ENCODE measurements at places on chromosomes 12 and 14. TPM values are rescaled to one million over a fixed set of nuclear protein-coding genes. Genes with fewer than 3 reads are reported as not detected.

The CPNE6 gene
- not detected for total RNA-seq

DNA sequence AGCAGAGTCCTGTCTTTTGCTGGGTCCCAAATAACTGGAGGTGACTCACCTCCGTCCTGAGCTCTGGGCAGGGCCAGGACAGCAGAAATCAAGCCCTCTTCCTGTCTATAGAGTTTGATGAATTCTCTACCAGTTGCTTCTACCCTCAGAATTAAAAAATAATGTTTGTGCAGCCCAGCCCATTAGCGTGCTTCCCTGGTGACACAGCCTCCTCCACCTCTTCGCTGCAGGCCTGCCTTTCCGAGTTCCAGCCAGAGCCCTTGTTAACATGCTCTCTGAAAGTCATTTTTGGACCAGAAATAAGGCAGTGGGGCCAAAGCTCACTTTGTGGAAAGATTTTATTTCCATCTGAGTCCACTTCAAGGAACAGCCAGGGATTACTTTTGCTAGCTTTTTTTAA is 94.0 kb downstream of the TBX5 start:
- DNase-seq = no peak

- no peak for DNase-seq
Measured at GRCh38 chr12:71552728-71553501, 110.7 kb downstream of the ZFC3H1 start.

- no peak for DNase-seq
Measured at GRCh38 chr12:72057330-72057914, 118.8 kb downstream of the TPH2 start.
